ENCODE measurements at places on chromosomes 7 and 10.

- no peak for DNase-seq
Observed at GRCh38 chr7:157136372-157136771, 2.4 kb upstream of the UBE3C start.

GRCh38 chr7:143261901-143262300, 1.3 kb upstream of the GSTK1 start:
- no peak for DNase-seq

DNA sequence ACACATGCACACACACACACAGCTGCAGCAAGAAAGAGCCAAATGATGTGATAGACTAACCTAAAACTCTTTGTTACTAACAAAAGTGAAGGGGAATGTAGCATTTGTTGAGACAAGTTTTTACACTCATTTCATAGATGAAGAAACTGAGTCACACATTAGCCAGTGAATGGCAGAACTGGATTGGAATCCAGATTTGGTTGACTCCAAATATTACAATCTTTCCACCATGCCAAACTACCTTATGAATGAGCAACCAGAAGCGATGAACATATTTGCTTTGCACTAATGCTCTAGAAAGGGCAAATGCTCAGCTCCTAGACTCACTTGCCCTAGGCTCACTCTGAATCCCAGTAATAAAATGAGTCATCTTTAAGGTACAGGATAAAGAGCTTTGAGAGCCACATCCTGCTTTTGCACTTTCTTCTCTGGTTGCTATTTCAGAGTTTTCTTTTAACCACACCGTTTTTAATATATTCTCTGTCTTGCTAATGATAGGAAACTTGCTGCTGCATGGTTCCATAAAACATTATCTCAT, 111.9 kb downstream of the GPAM start:
- DNase-seq, result no peak

- no peak for DNase-seq
Observed at GRCh38 chr7:2008101-2008935, 224.4 kb downstream of the MAD1L1 start.

DNA sequence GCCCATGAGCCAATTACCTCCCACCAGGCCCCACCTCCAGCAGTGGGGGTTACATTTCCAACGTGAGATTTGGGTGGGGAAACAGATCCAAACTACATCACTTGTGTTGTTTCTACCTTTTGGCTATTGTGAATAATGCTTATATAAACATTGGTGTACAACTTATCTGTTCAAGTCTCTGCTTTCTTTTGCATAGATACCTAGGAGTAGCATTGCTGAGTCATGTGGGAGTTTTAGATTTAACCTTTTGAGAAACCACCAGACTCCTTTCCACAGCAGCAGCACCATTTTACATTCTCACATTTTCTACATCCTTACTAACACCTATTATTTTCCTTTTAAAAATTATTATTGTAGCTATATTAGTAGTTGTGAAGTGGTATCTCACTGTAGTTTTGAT, 14.4 kb upstream of the FRA10AC1 start:
- no peak for DNase-seq

- no peak for DNase-seq
Observed at GRCh38 chr7:69042138-69042537, 556.1 kb upstream of the AUTS2 start.

GRCh38 chr10:102644066-102644645, at the start of gene TRIM8:
Gene TRIM8, plus strand, starts transcription at chr10:102644479. Its CDS starts 139 bp downstream, at chr10:102644618.
- no peak for DNase-seq

- DNase-seq, result no peak
Observed at GRCh38 chr7:69190025-69190424, 408.2 kb upstream of the AUTS2 start.

- no peak for DNase-seq
Observed at GRCh38 chr10:86447432-86447831, 74.2 kb downstream of the WAPL start.

- DNase-seq, result no peak
Observed at GRCh38 chr10:84337199-84337598, 8.8 kb downstream of the CCSER2 start.

DNA sequence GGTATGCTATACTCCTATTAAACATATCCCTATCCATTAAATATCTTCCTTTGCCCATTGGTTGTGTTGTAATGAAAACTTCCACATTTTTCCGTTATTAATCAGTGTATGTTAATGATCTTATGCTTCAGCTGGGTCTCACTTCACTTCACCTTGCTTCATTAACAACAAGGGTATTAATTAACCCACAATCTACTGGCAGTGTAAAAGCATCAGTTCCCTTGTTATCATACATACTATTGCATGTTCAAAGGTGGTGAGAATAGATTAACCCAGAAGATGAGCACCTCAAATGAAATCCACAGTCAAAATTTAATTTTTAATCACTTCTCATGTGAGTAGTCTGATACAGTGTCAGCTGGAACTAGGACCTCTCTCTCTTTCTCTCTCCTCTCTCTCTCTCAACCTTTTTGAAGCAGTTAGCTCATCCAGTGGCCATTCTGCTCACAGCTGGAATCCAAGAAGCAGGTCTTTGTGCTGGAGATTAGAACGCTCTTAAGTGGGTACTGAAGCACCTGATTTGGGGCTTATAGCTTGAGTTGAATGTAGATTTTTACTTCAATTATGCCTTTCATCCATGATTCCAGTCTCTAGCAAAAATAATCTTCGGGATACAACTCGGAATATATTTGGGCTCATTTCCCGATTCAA, 172.3 kb downstream of the RAPGEF5 start:
- DNase-seq, result no peak

DNA sequence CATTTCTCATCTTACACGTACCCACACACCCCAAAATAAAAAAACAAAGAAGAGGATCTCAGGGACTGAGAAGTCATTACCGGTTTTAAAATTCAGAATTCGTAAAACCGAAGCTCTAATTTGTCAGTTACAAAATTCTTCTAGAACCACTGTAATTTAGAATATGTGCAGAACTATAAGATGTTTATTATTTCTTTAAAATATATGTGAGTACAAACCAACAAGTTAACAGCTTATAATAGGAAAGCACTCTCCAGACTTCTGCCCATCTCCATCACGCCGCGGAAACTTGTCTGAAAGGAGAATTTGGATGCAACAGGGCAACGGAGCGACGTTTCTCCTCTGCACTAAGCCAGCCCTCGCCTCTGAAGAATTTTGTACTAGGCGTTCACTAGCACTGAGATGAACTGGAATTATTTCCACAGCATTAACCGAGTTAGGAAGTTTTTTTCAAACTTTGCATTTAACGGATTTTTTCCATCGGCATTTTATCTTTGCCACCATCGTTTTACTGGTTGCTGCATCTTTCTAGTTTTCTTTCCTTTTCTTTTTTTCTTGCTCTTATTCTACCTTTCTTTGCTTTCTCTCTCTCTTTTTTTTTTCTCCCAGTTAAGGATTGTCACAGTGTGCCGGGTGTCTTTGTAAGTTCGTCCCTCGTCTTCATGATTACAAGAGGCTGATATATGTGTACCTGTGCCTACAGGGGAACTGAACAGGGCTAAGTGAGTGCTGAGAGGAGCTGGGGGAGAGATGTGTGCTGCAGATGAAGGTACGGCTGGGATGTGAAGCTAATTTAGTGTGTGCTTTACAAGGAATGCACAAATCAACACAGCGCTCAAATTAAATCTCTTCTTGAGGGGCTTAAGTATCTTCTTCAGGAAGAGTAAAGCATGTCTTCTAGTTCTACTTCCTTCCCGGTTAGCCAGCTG, 295.9 kb upstream of the NFE2L3 start:
- no peak for DNase-seq

- DNase-seq, result no peak
Observed at GRCh38 chr7:17663061-17663675, 277.1 kb downstream of the SNX13 start.

GRCh38 chr7:29375641-29376562, 181.3 kb downstream of the CHN2 start:
- no peak for DNase-seq

GRCh38 chr7:118845791-118846190, 621.3 kb downstream of the ANKRD7 start:
- DNase-seq, result no peak

- DNase-seq, result no peak
Observed at GRCh38 chr7:103851357-103851756, 138.1 kb downstream of the RELN start.

DNA sequence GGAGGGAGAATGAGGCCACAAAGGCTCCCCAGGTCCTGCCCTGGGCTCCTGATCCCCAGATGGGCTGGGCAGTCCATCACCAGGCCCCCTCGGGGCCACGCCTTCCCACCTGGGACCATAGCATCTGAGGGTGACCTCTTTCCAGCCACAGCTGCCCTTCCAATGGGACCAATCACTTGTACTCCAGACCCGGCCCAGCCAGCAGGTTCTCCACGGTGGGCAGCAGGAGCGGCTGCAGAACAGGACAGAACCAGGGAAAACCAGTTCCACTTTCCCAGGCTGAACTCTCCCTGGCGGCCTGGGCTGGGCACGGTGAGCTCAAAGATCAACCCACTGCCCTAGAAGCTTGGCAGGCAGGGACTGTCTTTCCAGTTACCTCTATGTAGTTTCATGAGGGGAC, 257.6 kb downstream of the MAD1L1 start:
- no peak for DNase-seq

DNA sequence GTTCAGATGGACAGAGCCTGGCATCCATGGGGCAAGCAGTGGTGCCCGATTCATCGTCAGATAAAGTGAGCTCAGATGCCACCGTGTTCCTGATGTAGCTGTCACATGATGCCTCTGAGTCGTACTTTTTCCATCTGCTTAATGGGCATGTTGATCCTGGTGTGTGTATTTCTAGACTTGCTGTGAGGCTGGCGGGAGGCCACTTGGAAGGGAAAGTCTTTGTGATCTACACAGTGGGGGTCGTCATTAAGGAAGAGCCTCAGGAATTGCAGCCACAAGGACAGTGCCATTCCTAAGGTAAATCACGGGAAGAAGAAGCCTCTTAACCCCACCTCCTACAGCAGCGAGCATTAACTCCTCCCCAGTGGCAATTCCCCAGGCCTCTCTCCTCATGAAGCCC, 63.0 kb downstream of the RGS10 start:
- DNase-seq, result no peak

DNA sequence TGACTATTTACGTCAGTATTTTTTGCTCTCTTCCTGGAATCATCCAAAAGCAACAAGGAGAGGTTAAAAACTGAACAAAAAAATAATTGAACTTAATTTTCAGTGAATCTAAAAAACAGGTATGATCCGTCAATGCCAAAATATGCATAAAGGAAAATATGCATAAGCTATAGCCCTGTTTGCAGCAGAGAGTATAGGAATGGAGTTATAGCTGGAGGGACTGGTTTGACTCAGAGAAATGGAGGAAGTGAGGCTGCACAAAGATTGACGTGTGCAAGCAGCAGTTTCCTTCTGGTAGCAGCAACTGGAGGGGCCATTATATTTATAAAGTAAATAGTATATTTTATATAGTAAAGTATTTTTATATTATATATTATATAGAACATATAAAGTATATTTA, 37.1 kb downstream of the GNG11 start:
- DNase-seq, result no peak

- DNase-seq, result no peak
Observed at GRCh38 chr7:74226633-74227032, 16.8 kb downstream of the LAT2 start.

GRCh38 chr10:5565671-5566581, 41.2 kb downstream of the CALML3 start:
- DNase-seq, result no peak

GRCh38 chr7:69603351-69603750, 5.1 kb downstream of the AUTS2 start:
- no peak for DNase-seq

- no peak for DNase-seq
Observed at GRCh38 chr7:39154815-39155214, 177.1 kb downstream of the POU6F2 start.

DNA sequence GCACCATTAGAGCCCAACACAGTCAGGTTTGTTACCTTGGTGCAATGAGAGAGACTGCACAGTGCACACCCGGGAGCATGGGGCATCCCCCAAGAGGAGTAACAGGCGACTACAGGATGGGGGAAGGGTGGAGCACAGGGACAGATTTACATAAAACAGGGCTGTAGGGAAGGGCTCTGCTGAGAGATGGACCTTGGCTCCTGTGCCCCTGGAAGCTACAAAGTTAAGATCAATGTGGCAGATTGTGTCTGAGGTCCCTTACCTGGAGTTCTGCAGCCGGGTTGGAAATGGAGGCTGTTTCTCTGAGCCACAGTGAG, 13.7 kb upstream of the SLC18A3 start:
- DNase-seq, result no peak

DNA sequence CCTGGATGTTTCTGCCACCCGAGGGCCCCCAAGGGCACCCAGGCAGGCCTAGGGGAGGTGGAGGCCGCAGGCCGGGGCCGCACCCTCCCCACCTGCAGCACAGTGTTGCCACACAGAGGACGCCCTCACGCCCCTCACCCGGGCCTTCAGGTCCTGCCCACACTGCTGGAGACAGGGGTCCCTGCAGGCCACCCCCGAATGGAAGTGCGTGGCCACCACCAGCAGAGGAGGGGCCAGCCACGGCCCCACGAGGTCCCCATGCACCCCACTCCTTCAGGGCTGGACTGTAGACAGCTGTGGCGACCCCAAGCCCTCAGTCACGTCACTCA, 35.4 kb downstream of the ADAP1 start:
- no peak for DNase-seq

DNA sequence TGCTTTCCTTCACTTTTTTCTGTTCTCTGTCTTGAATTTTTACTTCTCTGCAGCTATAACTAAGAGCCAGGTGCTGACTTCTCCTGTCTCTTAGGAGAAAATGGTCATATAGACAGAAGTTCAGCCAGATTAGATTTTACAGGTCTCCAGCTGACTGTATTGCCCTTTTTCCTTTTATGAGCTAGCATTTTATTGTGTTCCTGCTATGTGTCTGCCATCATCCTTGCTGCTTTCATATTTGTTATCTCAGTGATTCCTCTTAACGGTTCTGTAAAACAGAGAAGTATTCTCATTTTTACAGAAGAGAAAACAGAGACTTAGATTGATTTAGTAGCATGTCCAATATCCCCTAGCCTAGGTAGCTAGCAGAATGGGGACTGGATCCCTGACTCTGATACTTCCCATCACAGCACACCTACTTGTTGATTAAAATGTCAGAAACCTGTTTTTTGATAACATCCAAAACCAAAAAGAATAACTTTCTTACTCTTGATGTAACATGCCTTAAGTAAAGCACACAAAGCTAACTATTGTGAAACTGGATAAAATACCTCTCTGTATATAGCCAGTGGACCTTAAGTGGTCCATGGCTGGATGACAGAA, 5.2 kb downstream of the KAT6B start:
- no peak for DNase-seq

GRCh38 chr7:117230276-117231046, 92.4 kb downstream of the WNT2 start:
- DNase-seq, result no peak

- no peak for DNase-seq
Observed at GRCh38 chr10:59047957-59048618, 128.4 kb upstream of the PHYHIPL start.

DNA sequence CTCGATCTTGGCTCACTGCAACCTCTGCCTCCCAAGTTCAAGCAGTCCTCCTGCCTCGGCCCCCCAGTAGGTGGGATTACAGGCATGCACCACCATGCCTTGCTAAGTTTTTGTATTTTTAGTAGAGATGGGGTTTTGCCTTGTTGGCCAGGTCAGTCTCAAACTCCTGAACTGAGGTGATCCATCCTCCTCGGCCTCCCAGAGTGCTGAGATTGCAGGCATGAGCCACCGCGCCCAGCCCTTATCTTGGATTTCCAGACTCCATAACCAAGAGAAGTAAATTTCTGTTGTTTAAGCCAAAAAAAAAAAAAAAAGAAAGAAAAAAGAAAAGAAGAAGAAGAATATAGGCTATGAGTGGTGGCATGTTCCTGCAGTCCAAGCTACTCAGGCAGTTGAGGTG, 53.3 kb upstream of the RABGEF1 start:
- no peak for DNase-seq

- DNase-seq, result no peak
Observed at GRCh38 chr7:97499204-97499603, 232.7 kb upstream of the TAC1 start.

- no peak for DNase-seq
Observed at GRCh38 chr7:151790830-151791620, 85.9 kb downstream of the PRKAG2 start.
